ENCODE measurements at places on chromosomes 13 and 19.

DNA sequence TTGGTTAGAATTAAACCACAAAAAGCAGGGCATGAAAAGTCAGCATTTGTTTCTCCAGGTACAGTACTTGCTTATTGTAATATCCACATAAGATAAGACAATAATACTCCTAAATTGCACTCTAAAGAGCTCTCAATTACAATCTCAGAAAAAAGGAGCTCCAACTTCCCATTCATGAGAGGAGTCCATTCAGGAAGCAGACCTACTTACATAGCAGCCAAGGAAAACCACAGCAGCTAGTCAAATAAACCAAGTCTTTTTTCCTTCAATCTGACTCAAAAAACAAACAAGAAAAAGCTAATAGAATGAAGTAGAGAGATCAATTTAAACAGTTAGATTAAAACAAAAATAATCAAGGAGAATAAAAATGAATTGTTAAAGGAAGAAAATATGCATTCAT lies 885.2 kb upstream of the SLITRK6 start:
- DNase-seq: peak; percentile 64

DNA sequence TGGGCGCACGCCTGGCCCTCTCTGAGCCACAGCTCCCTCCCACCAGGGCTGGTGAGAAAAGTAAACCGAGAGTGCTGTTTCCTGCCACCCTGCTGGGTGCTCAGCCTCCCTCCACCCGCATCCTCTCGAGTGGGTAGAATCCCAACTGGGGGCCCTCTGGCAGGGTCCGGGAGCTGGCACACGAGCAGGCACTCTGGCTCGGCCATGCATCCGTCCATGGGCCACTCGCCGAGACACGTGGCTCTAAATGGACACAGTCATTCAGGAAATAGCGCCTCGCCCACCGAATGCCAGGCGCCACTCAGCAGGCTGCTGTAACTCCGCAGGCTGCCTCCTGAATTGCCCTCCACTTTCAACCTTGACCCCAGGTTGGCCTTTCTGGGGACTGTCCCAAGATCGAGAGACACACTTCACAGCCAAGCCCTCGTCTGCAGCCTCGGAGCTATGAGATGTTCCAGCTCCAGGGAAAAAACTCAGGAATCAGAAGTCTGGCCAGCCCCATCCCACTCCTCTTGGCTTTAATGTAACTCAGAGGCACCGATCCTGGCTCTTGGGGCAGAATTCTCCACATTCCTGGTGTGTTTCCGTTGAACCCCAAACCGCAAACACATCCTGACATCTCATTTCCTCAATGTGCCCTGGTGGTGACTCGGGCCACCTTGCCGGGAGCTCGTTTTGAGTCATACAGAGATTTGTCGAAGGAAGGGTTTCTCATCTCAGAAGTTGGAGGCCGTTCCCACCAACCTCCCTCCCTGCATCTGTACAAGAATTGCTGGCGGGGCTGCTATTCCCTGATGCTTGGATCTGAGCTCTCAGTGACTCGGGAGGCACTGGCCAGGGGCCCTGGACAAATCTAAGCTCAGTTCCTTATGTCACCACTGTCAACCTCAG lies 14.1 kb downstream of the KLF2 start:
- peak; percentile 99 for DNase-seq

GRCh38 chr13:24495151-24495729 lies 17.3 kb downstream of the PARP4 start:
- DNase-seq: no peak

DNA sequence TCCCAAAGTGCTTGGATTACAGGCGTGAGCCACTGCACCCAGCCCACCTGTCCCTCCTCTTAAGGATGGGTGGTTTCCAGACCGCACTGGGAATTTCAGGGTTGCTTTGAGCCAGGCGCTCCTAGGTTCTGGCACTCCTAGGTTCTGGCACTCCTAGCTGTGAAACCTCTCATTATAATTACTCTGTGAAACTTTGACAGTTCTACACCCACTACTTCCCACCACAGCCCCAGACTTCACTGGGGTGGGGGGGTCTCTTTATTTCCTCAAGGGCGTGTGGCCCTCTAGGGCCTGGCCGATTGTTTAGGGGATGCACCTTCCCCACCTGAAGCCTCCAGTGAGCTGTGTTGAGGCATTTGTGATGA lies 2.3 kb upstream of the ADAMTS10 start:
- DNase-seq: no peak

DNA sequence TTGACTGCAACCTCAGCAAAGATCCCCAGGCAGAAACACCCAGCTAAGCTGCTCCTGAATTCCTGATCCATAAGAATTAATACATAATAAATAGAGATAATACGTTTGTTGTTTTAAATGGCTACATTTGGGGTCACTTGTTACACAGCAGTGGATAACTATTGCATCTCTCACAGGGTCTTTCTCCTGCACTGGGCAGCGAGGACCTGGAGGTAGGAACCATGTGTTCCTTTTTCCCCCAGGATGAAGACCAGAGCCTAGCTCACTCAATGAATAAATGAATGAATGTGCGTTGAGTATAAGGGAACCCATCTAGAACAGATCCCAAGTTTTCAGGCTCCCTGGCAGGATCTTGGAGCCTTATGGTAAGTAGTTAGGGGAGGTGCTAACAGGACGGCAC lies 30.7 kb downstream of the F2RL3 start:
- DNase-seq: no peak

GRCh38 chr13:49113526-49114286 lies 106.4 kb upstream of the MLNR start:
- peak; percentile 57 for DNase-seq

- DNase-seq: no peak
Observed at GRCh38 chr19:3585301-3586126, at the start of gene GIPC3. Gene GIPC3 (plus strand): TSS chr19:3585478. CDS start chr19:3585598, 120 bp downstream.

DNA sequence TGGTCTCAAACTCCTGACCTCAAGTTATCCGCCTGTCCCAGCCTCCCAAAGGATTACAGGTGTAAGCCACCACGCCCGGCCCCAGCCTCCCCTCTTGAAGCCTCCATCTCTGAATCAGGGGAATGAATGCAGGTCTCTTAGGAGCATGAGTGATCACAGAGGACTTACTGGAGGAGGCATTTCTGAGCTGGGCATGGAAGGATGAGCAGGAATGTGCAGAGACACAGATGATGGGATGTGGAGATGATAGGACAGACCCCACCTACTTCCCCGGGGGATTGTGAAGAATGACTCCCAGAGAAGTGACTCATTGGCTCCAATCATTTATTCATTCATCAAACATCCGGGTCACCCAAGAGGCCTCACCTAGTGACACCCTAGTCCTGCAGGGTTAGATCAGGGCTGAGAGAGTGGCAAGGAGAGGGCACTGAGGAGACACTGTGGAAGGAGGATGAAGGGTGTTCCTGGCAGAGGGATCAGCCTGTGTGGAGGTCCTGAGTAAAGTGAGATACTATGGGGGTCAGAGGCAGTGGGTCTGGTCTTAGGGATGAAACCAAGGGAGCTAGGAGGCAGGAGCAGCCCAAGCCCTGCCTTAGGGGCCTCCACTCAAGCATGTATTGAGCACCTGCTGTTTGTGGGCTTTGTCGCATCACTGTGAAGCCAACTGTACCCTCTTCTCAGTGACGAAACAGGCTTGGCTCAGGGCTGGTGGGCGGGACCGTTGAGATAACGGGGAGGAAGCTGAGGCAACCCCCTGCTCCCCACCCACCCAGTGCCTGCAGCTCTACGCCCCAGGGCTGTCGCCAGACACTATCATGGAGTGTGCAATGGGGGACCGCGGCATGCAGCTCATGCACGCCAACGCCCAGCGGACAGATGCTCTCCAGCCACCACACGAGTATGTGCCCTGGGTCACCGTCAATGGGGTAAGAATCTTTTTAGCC lies 3.0 kb downstream of the IFI30 start:
- no peak for DNase-seq

GRCh38 chr19:47433121-47433520 lies 13.8 kb upstream of the MEIS3 start:
- no peak for DNase-seq

DNA sequence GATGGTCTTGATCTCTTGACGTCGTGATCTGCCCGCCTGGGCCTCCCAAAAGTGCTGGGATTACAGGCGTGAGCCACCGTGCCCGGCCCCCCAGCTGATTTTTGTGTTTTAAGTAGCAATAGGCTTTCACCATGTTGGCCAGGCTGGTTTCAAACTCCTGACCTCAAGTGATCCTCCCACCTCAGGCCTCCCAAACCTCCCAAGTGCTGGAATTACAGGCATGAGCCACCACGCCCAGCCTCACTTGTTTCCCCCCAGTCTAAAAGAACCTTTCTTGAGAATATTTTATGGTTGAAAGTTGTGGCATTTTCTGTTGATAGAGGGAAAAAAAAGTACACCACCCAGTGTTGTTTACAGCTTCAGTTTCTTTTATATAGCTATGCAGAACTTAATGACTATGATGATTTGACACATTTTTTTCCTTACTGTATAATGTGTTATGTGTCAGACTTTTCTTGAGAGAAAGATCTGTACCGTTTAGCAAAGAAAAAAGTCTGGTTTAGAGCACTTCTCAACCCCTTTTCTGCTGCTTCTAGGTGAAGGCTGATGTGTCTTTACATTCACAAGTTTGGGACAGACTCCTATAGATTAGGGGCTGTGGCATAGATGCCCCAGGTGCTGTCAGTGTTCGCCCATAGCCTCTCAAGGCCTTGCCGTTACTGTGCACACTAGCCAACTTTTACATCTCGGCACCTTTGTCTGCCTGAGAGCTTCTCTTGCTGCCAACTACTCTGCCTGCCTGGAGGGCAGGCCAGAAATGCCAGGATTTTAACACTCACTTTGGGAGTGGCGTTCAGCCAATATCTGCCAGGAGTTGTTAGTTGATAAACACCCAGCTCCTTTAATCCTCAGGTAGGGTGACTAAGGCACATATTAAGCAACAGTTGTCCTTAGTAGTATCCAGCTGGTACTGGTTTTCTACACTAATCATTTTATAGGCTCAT lies 33.0 kb downstream of the KCTD4 start:
- DNase-seq: peak; percentile 43

Data from HT1080 (cell line).